DMS79 (cell line): ENCODE measurements at places on chromosomes 5 and 9.

GRCh38 chr5:167358868-167359492 is 932.5 kb upstream of the WWC1 start:
- DNase-seq, result no peak

- DNase-seq, result no peak
These were observed 31.5 kb downstream of the OTULIN start for GRCh38 chr5:14696057-14696456.

DNA sequence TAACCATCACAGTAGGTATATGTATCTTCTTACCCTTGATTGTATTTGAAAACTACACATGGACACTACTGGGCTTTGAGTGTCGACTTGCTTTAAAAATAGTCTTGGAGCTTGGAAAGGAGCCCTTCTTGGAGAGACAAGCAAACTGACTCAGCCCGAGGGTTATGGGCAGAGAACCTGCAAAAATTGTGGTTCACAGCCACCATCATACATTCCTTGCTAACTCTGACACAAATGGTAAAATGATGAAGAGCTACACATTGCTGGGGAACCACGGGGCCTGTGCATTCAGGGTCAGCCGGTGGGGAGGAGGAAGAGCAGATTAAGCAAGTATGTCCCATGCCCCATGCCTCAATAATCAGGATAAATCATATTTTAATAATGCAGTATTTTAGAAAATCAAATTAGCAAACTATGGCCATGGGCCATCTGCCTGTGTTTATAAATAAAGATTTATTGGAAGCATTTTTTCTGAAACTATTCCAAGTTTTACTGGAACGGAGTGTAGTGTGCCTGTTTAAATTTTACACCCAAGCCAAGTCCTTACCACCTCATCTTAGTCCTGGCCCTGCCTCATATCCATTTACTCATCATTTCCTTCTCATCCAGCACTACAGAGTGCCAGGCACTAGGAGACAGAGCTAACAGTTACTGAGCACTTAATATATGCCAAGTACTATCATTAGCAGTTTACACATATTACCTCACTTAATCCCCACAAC is 195.7 kb downstream of the PALM2AKAP2 start:
- no peak for DNase-seq

DNA sequence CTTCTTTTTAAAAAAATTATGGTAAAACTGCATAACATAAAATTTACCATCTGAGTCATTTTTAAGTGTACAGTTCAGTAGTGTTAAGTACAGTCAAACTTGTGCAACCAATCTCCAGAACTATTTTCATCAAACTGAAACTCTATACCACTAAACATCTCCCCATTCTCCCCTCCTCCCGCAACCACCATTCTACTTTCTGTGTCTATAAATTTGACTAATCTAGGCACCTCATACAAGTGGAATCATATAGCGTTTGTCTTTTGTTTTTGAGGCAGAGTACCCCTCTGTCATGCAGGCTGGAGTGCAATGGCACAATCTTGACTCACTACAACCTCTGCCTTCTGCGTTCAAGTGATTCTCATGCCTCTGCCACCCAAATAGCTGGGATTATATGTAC is 24.0 kb upstream of the EBF1 start:
- DNase-seq, result no peak

GRCh38 chr5:156245895-156246294 is 81.1 kb upstream of the SGCD start:
- DNase-seq, result no peak

- no peak for DNase-seq
These were observed 6.5 kb upstream of the FBXO10 start for GRCh38 chr9:37582548-37583157.

- no peak for DNase-seq
These were observed 7.4 kb upstream of the ADAM19 start for GRCh38 chr5:157582731-157583620.

- DNase-seq, result no peak
These were observed 167.9 kb upstream of the ACTBL2 start for GRCh38 chr5:57650360-57651069.

DNA sequence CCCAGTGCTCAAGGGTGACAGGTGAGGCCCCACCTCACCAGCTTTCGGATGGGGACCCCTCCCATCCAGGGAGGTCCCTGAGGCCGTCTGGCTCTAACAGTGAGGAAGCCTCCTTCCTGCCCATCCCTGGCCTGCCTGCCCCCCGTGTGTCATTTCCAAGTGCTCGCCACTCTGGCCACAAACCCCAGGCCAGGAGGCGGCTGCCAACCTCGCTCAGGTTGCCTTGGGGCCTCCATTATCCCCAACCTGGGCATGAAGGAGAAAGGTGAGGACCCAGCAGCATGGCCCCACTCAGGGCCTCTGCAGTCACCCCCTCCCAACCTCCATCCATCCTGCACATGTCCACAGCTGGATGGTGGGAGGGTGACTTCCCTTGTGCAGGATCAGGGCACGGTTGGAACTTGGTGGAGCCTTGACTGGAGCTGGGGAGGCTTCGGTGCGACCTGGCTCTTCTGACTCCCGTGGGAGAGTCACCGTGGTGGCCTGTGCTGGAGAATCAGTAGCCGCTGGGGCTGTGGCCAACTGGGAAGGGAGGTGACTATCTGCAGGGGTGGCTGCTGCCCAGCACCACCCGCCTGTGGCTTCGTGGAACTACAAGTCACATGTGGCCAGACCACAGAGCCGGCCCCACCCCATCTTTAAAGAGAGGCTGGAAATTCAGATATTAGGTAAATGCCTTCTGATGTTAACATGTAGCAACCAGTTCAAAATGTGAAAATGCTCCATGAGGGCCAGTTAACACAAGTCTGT is 37.5 kb upstream of the GFPT2 start:
- DNase-seq, result no peak

DNA sequence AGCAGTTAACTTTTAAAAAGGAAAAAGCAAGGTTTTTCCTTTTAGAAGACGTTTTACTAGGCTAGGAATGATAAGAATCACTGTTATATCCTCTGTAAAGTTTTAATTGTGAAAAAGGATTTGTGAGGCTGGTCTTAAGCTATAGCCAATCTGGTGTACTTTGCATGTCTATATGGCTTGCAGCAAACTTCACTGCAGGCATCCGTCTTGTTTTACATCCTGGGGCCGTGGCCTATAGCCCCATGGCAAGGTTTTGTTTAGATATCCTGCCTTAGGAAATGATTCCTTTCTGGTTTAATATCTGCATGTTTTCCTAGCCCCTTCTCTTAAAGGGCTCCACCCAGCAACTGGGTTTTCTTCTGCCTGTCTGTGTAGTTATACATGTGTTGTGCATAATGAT is 272.8 kb downstream of the ICE1 start:
- no peak for DNase-seq

DNA sequence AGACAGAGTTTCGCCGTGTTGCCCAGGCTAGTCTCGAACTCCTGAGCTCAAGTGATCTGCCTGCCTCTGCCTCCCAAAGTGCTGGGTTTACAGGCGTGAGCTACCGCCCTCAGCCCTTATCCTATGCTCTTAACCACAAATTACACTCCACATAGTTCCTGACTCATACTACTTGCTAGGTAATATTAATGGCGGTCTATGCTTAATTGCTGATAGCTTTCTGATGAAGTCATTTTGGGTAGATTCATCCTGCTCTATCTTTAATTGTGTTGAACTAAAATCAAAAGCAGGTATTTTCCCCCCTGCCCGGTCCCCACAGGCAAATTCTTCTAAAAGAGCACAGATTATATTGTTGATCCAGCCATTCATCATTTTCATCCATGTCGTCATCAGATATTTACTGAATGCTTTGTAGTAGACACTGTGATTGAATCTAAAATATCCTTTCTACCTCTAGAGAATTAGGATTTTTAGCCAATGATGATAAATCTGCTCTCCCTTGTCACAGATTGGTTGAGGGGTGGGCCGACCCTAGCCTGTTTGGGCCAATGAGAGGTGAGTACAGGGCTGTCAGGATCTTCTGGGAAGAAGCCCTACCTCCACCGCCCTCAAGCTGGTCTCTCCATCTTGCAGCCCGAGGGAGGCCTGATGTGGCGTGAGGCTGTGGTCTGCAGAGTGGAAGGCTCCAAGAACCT is 144.8 kb downstream of the NR3C1 start:
- no peak for DNase-seq

- no peak for DNase-seq
These were observed 273.1 kb downstream of the GABRB2 start for GRCh38 chr5:161273410-161273809.
